GM20000 (cell line): ENCODE measurements at places on chromosomes 2 and 18.

- DNase-seq, result no peak
Observed at GRCh38 chr2:208983486-208983885, 440.4 kb upstream of the MAP2 start.

GRCh38 chr2:44758591-44758990, 182.9 kb upstream of the SIX3 start:
- DNase-seq, result no peak

DNA sequence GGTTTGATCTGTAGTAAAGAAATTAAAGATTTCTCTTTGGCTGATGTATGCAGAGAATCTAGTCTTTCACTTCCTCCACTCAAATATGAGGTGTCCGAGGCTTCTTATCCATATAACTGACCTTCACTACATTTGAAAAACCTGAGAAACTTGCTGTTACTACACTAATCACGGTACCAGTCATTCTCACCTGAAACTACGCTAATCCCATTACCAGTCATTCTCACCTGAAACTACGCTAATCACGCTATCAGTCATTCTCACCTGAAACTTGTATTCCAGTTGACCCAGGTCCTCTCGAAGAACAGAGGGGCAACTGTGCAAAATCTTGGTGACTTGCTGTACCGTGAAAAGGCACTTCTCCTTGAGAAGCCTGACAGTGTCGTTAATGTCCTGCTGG, 5.1 kb downstream of the MTERF4 start:
- peak; percentile 34 for DNase-seq

DNA sequence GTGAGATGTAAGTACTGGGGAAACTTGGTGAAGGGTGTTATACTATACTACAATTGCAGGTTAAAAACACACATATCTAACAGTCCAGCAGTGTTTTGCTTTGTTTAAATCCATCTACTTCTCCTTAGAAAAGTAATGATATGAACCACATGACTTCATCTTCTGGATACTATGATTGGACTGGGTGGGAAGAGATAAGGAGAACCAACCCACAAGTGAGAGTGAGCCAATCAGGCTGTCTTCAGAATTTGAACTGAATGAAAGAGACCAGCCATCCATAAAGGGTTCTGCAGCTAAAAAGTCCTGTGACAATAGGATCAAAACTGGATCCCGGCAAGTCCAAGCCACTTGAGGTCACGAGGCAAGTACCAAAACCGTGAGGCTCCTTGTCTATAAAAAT, 46.6 kb downstream of the KANSL3 start:
- DNase-seq, result no peak

DNA sequence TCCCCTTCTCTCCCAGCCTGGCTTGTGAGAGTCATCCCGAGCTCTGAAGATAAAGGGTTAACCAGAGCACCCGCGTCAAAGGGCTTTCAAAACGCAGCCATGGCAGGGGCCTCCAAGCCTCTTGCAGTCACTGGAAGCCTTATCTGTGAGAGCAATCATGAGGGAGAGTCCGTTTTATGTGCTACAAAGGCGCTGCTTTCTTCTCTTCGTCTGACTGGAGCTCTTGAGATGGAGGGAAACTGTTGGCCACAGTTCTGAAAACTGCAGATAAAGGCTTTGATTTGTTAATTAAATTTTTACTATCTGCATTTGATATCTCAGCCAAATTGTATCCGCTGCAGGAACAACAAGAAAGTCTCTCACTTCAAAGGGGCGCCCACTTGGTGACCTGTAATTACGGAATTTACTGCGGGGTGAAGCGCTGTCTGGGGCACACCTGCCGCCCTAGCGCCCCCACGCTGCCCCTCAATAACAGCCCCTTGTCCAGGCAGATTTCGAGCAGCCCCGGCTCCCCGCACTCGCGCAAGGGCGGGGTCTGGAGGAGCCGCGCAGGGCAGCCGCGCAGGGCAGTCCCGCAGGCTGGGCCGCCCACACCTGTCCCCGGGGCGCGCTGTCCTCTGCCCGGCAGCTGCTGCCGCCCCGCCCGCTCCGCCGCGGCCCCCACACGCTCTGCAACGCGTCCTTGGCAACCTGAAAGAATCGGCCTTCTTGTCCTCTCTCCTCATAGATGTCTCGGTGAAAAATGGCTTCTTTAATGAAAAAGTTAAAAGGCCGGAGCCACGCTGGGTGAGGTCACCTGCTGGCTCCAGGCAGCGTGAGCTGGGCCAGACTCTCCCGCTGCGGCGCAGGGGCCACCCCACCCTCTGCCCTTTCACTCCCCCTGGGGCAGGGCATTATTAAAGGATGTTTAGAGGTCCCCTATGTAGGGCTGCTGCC, 217.9 kb downstream of the VAPA start:
- DNase-seq, result no peak

DNA sequence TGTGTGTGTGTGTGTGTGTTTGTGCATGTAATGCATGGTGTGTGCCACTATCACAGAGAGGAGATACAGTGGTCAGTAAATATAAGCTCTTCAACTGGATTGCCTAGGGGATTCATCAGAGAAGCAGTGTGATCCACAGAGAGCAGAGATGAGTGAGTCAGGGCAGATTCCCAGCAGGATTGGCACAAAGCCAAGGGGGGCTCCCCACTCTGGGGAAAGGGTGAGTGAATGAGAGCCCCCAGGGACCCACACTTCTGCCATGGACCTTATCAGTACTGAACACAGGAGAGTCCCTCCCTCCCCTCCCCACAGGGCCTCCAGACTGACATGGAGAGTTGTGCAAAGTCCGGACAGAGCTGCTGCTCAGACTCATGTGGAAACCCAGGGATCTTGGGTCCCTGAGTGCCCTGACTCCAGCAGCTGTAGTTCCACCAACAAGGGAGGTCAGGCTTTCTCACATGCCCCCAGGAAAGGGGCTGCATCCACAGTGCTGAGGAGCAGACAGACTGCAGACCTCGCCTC, 748.8 kb downstream of the NR4A2 start:
- no peak for DNase-seq

DNA sequence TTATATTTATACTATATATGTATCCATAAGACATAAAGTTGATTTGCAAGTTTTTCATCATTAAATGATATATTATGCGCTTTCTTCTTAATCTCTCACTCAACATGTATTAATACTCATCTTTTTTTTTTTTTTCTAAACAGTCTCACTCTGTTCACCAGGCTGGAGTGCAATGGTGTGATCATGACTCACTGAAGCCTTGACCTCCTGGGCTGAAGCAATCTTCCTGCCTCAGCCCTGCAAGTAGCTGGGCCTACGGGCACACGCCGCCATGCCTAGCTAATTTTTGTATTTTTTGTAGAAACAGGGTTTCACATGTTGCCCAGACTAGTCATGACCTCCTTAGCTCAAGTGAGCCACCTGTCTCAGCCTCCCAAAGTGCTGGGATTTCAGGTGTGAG, 51.4 kb upstream of the MAP4K3 start:
- DNase-seq, result no peak

GRCh38 chr2:155748131-155748530, 584.4 kb downstream of the NR4A2 start:
- no peak for DNase-seq

GRCh38 chr2:219713110-219713509, 85.7 kb downstream of the SLC4A3 start:
- no peak for DNase-seq

DNA sequence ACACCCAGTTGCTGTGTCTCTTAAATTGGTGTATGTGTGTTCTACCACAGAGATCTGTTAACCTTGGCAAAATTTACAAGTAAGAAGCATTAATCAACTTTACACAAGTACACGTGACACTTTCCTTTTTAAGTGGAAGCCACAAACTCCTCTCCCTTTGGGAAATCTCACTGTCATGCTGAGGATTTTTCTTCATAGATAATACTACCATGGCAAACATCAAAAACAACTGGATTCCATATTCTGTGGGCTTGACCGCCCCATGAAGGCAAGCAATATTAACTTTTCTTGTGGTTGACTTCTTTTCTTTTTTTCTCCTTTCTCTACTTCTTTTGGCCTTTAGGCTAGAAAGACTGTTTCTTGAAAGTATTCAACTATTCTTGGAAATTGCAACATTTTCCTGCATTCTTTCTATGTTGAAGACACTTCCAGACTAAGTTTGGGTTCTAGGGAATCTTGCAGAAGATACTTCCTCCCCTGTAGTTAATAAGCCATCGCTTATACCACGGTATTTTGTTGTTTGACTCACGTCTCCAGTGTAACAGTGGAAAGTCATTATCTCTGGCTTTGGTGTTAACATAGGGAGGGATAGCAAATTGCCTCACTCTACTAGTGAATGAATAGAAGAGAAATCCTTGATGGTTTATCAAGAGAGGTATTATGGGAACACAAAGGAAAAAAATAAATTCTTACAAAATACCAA, 79.5 kb downstream of the SLC8A1 start:
- DNase-seq, result no peak

GRCh38 chr2:74944987-74945787, 13.3 kb upstream of the POLE4 start:
- peak; percentile 71 for DNase-seq

- no peak for DNase-seq
Observed at GRCh38 chr18:984004-984403, 79.3 kb downstream of the ADCYAP1 start.

DNA sequence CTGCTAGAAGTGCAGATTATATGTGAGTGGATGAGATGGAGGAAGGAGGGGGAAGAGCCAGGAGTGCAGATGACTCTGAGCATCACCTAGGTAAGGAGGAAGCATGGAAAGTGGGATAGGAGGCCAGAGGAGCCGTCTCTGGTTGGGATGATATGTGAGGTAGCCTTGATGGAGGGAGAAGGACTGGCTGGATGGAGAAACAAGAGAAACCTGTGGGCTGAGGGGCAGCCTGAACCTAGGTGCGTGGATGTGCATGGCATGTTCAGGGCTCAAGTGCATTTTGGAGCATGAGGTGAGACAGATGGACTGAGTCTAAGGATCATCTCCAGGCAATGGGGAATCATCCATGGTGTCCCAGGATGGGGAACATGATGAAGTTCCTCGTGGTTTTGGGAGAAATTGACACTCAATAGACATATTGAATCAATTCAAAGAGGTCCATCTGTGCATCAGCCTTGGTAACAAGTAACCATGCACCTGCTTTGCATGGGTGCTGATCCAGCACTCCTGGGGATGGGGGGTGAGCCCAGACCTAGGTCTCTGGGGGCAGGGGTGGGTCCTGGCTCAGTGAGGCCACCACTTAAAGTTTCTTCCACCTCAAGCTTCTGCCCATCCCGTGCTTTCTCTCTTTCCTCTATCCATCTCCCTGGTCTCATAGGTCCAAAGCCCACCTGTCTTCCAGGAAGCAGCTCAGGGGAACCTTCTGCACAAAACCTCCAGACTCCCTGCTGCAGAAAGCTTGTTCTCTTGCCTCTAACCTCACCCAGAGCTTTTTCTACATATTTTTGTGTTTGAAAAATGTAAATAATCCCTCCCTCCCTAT, 19.2 kb downstream of the MYCN start:
- DNase-seq, result no peak

- DNase-seq, result no peak
Observed at GRCh38 chr2:234953116-234954031, 1.6 kb downstream of the SH3BP4 start.

DNA sequence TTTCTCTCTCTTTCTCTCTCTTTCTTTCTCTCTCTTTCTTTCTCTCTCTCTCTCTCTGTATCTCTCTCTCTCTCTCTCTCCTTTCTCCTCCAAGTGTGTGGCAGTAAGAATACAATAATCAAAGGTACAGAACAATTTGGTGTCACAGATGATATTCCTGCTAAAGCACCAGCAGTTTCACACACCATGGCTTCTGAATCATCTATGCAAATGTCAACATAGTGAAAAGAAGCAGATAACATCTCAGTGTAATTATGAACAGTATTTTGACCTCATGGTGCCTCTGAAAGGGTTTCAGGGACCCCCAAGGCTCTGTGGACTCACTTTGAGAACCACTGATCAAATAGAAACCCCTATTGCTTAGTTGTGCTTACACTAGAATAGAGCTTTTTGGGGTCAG, 38.5 kb upstream of the CSRNP3 start:
- DNase-seq, result no peak

DNA sequence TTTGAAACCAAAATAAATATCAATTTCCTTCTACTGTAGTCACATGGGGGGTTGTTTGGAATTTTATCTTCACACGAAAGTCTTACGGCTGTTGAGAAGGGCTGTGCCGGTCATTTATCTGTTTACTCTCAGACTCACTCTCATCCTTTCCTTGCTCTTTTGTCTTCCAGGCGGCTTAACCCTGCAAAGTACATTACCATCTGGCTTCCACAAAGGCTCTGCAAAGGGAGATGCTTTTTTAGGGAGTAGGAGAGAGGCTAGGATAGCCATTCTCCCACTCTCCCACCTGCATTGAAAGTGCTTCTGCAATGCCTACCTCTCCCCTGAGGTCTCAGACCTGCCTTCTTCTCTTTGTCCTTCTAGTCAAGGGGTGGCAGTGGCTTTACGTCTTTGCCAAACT, 247.6 kb downstream of the MEIS1 start:
- no peak for DNase-seq

DNA sequence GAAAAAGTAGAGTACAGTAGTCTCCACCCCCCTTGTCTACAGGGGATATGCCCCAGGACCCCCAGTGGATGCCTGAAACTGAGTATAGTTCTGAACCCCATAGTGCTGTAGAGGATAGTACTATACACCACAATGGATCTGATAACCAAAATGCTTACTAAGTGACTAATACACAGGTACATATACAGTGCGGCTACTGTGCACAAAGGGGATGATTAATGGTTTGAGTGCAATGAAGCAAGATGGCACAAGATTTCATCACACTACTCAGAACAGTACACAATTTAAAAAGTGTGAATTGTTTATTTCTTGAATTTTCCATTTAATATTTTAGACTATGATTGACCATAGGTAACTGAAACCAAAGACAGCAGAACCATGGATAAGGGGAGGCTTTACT, 446.9 kb upstream of the NRP2 start:
- no peak for DNase-seq

DNA sequence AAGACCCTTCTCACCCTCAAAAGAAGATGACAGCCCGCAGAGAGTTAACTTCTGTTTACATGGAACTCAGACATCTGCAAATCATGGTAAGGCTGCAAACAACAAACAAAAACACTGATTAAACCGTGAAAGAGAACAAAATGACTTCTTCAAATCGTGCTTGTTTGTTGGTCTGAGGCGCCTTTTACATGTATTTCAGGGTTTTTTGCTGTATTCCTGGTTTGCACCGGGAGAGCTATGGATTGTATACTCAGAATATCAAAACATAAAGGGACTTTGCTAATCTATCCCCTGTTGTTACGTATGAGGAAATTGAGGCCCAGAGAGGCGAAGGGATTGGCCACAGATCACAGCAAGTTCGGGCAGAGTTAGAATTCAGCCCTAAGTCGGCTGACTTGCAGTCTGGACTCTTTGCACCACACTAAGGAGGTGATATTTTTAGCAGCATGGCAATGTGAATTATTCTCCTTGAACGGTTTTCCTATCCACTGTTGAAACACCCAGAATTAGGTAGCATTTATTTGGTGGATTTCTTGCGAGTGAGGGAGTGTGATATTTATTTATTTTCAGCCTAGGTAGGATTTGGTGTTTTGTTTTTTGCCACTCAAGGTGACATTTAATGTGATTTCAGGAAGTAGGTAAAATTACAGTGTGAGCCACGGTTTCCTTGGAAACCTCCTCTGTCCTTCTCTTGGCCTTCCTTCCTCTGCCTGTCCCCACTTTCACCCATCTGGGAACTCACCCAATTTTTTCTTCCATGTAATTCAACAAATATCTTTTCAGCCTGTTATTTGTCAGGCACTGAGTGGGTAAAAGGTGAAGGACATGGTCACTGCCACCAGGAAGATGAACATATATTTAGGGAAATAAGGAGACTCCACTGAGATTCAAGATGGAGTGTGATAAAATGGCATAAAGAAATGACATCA, 980 bp upstream of the PDE6D start:
- peak; percentile 46 for DNase-seq

- no peak for DNase-seq
Observed at GRCh38 chr2:161324876-161325275, 16.7 kb downstream of the PSMD14 start.

GRCh38 chr2:237456200-237456843, 30.7 kb upstream of the MLPH start:
- DNase-seq, result no peak
